ENCODE measurements at places on chromosomes 6 and 20.

DNA sequence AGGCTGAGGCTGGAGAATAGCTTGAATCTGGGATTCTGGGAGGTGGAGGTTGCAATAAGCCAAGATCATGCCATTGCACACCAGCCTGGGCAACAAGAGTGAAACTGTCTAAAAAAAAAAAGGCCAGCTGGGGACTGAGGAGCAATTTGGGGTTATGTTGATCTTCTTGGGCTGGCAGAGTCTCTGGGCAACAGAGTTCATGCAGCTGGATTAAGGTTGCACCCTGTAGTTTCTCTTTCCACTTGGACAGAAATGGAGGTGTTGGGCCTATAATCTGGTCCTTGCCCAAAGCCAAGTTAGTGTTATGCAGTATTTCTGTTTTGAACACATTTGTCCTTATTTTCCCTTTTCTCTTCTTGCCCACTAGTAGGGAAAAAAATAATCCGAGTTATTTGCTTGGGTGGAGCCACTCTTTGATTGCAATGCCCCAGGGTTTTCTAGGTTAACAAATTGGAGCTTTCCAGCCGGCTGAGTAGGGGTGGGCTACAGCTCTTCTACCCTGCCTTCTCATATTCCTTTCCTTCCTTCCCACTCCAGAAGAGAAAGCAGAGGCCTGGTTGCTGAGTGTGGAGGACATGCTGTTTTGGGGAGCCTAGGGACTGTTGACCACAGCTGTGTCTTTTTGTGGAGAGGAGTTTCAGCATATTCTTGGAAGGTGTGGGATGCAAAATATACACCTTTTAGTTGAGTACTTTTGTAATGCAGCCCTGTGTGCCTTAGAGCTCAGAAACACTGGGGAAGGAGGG lies 213.9 kb downstream of the SOX4 start:
- DNase-seq, result no peak

GRCh38 chr20:13277663-13278295 lies 56.7 kb downstream of the ISM1 start:
- no peak for DNase-seq

DNA sequence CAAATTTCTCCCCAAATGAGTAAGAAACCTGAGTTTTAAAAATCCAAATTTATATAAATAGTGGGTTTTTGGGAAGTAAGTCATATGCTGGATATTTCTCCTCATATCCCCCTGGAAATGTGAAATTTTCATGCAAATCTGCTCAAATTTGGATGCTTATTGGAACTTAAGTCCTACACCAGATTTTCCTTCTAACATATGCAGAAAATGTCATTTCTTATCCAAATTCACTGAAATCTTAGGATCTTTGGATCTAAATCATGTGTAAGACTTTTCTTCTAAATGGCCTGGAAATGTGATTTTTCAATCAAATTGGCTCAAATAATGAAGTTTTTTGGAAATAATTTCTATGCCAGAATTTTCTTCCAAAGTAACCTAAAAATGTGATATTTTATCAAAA lies 33.0 kb downstream of the ZNF133 start:
- DNase-seq, result no peak

- DNase-seq, result no peak
These were observed 12.0 kb upstream of the ANKRD60 start for GRCh38 chr20:58240471-58240870.

DNA sequence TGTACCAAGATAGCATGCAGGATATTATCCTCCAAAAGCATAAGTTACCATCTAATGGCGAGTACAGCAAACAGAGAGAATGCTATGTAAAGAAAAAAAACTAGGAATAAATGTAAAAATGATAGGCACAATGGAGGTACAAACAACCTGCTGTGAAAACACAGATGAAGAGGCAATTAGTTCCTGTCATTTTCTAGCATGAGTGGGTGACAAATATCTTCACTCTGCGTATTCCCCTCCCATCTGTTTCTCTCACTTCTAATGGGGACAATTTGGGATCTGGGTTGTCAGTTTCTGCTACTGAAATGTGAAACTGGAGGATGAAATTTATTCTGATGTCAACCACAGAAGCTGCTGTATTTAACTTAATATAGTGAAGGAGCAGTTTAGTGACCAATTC lies 11.7 kb upstream of the PTPRK start:
- DNase-seq, result no peak

DNA sequence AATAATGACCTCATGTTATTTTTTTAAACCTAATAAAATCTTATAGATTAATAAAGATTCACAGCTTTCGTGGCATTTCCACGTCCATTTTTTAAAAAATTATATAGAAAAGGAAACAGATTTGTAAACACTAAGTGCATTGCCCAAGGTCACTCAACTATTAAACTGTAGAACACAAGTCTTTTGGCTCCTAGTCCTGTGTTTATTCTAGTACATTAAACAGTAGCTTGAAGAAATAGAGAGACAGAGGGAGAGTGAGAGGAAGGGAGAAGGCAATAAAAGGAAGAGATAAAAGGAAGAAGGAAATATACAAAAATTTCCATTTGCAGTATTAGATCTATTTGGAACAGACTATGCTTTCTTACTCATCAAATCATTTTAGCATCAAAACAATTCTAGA lies 586.7 kb upstream of the CITED2 start:
- no peak for DNase-seq

DNA sequence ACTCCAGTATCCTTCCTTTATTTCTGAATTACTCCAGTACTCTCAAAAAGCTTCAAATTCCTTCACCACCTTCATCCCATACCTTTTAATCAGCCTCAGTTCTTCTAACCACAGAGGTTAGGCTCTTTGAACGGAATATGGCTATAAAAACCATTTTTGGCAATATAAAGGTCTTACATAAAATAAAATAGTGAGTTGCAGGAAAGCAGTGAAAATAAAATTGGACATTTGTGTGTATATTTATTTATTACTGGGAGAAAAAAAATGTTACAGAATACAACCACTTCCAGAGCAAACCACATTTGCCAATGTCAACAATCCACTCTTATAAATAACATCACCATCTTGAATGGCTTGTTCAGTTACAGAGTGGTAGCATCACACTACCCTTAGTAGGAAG lies 7.7 kb downstream of the HDDC2 start:
- DNase-seq, result no peak

DNA sequence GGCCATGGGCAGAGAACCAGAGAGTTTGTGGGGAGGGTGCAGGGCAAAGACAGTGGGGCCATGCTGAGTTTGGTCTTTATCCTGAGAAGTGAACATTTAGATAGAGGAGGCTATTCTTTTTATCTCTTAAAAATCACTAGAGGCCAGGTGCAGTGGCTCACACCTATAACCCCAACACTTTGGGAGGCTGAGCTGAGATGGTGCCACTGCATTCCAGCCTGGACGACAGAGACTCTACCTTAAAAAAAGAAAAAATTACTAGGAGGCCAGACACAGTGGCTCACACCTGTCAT lies 8.7 kb downstream of the PXMP4 start:
- DNase-seq, result no peak

DNA sequence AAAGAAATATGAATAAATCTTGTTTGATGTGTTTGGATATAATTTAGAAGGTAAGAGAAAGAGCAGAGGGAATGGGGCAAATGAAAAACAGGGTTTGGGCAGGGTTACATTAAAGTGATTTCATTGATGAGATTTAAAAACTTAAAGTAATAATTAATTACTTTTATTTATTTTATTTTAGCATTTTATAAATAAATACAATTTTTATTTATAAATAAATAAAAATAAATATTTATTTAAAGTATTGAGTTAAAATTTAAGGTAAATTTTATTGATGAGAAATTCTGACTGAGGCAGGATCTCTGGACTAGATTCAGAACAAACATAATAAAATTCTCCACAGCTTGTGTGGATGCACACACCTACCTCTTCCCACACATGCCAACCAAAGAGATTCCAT lies 584.1 kb upstream of the BTBD3 start:
- no peak for DNase-seq

GRCh38 chr6:110953633-110954303 lies 4.7 kb upstream of the GTF3C6 start:
- DNase-seq, result no peak

Data from midbrain (tissue), 1 donor.